CD4-positive, alpha-beta T cell treated with Interleukin-6 for 4 hours (primary cell): ENCODE measurements at places on chromosomes 16 and 17.

DNA sequence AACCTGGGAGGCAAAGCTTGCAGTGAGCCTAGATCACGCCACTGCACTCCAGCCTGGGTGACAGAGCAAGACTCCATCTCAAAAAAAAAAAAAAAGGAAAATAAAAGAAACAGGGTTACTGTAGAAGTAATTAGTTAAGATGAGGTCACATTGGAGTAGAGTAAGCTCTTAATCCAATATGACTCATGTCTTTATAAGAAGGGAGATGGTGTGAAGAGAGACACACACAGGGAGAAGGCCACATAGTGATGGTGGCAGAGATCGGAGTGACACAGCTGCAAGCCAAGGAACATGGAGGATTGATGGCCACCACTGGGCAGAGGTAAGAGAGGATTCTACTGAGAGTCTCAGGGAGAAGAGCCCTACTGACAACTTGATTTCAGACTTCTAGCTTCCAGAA, 15.3 kb upstream of the SLFN5 start:
- no peak for DNase-seq

DNA sequence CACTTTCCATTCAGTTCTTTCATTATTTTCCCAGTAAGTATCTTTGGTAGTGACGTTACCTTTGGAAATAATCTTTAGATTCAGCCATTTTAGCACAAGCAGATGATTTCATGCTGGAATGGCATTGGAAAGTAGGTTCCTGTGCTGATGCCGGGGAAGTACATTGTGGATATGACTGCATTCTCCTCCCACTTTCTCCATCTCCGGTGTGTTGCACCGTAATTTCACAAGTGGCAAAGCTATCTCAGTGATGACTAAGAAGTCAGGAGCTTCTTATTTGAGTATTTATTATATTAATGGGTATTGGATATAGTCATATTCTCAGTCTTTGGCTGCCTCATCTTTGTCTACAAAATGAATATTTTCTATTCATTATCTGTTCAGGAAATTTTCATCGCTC, 69.8 kb downstream of the MRTFB start:
- no peak for DNase-seq

GRCh38 chr17:73030995-73031394, 61.5 kb downstream of the SLC39A11 start:
- DNase-seq, result no peak

GRCh38 chr17:43416998-43417890, 18.5 kb downstream of the ARL4D start:
- DNase-seq, result no peak

- peak; percentile 30 for DNase-seq
These were observed 8.1 kb downstream of the RPL19 start for GRCh38 chr17:39208136-39208535.

DNA sequence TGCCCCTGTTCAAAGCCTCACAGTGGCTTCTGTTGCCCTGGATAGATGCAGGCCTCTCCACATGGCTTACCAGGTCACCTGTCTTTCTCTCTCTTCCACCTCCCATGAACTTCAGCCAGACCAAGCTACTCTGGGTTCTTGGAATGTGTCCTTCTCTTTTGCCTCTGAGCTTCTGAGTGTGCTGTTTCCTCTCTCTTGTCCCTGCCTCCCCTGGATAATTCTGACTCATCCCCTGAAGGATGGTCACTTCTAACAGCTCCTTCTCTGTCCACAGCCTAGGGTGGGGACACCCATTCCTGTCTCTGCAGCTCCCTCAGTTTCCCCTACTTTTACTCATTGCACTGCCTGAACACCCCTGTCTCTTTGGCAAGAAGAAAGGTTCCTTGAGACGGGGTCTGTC, 2.9 kb downstream of the GUCY2D start:
- DNase-seq, result no peak

GRCh38 chr17:31745964-31746600, 113.0 kb downstream of the COPRS start:
- DNase-seq, result no peak

GRCh38 chr16:79656553-79657115, 56.1 kb upstream of the MAF start:
- DNase-seq, result no peak

DNA sequence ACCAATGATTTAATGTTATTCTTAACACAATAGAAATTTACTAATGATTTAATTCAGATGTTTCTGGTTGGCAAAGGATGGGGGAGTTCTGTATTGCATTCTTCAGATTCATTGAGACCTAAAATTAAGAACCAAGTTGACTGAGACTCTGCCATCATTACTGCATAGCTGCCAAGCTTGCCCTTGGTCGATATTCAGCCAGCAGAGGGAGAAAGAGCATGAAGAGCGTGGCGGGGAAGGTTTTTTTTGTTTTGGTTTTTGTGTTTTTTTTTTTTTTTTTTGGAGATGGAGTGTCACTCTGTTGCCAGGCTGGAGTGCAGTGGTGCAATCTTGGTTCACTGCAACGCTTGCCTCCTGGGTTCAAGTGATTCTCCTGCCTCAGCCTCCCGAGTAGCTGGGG, 659.4 kb upstream of the EEF2KMT start:
- no peak for DNase-seq
